ENCODE measurements at places on chromosomes 5 and 9. TPM values are rescaled to one million over a fixed set of nuclear protein-coding genes. Genes with fewer than 3 reads are reported as not detected.

GRCh38 chr9:5438301-5439162 lies 807 bp upstream of the PLGRKT start:
- peak overlapping the region; percentile 71 for H3K4me3 ChIP-seq
- no peaks in the 10 kb centered on the region for H3K27me3 ChIP-seq
- H3K4me1 ChIP-seq, result peaks cover 23% of the 10 kb centered on the region
- peaks cover 7% of the 10 kb centered on the region for H3K36me3 ChIP-seq

GRCh38 chr5:54311176-54311677 lies 854 bp upstream of the ARL15 start:
- no peaks in the 10 kb centered on the region for H3K36me3 ChIP-seq
- peak overlapping the region; percentile 96 for H3K4me3 ChIP-seq
- H3K27me3 ChIP-seq, result no peaks in the 10 kb centered on the region
- peak overlapping the region; percentile 86 for H3K27ac ChIP-seq

GRCh38 chr5:453725-454481 lies 10.9 kb downstream of the EXOC3 start:
- no peaks in the 10 kb centered on the region for H3K27me3 ChIP-seq
- peaks cover 20% of the 10 kb centered on the region for H3K4me1 ChIP-seq
- peaks cover 74% of the 10 kb centered on the region for H3K36me3 ChIP-seq
- H3K27ac ChIP-seq, result no peak overlapping the region
- H3K4me3 ChIP-seq, result no peak overlapping the region
- no peak for DNase-seq

- no peak for DNase-seq
- no peak overlapping the region for H3K27ac ChIP-seq
- peaks cover 4% of the 10 kb centered on the region for H3K27me3 ChIP-seq
Measured at GRCh38 chr5:133820507-133820906, 147.9 kb downstream of the C5orf15 start.

DNA sequence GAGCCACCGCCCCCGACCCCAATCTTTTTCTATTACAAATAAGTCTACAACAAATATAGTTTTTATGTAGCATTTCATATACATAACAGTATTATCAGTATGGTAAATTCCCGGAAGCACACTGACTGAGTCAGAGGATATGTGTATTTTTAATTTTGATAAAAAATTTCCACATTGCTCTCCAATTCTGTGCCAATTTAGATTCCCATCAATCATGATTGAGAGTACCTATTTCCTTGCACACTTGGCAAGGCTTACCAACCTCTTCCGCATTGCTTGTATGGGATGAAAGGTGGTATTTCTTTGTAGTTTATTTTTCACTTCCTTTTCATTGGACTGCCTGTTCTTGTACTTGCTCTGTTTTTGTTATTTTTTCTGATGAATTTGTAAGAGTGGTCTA lies 204.6 kb downstream of the RFX3 start:
- H3K27ac ChIP-seq, result no peak overlapping the region
- no peak overlapping the region for H3K4me3 ChIP-seq
- no peaks in the 10 kb centered on the region for H3K36me3 ChIP-seq
- H3K27me3 ChIP-seq, result no peaks in the 10 kb centered on the region
- H3K4me1 ChIP-seq, result no peaks in the 10 kb centered on the region

TAF11L5 gene
- polyA plus RNA-seq, result not detected

- no peak overlapping the region for H3K4me3 ChIP-seq
- DNase-seq, result peak; percentile 2
- H3K27ac ChIP-seq, result no peak overlapping the region
- no peaks in the 10 kb centered on the region for H3K36me3 ChIP-seq
Measured at GRCh38 chr9:83508067-83508466, 30.1 kb downstream of the FRMD3 start.

DNA sequence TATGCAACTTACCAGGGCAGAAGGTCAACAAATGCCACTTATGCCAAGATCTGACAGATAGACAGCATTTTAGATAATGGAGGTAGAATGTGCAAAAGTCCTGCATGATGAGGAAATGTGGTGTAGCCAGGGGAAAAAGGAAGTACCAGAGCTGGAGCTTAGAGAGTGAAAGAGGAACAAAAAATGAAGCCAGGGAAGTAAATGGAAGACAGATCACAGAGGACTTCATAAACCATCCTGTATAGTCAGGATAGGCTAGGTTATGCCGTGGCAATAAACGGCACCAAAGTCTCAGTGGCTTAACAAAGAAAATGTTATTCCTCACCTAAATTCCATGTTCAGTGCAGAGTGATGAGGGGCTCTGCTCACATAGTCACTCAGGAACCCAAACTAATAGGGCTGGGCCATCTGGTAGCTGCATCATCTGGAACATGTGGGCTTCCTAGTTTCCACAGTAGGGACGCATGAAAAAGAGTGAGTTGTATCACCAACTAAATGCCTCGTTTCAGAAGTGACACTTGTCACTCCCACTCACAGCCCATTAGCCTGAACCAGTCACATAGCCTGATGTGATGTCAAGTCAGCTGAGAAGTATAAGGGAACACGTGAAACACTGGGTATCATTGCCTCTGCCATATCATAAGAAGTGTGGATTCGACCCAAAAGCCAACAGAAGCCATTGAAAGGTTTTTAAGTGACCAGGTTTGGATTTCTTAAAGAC lies 70.3 kb downstream of the SH3RF2 start:
- no peaks in the 10 kb centered on the region for H3K4me1 ChIP-seq
- DNase-seq, result no peak
- no peak overlapping the region for H3K27ac ChIP-seq
- H3K4me3 ChIP-seq, result no peak overlapping the region

ACO1 gene
- 9.2 TPM for polyA plus RNA-seq

DNA sequence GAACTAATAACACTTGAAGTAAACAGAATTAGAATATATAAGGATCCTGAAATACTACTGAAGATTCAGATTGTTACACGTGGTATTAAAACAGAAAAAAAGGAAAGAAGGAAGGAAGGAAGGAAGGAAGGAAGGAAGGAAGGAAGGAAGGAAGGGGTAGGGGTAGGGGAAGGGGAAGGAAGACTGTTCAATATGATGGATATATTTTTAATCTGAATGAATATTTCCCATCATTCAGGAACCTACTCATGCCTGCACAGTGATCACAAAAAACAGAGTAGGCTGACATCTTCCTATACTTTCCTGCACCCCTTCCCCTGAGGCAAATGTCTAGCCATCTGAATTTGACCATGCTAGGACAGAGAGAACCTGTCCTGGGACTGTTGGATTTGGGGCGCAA lies 133.9 kb downstream of the CTNND2 start:
- H3K27me3 ChIP-seq, result no peaks in the 10 kb centered on the region
- DNase-seq, result no peak
- no peak overlapping the region for H3K27ac ChIP-seq
- no peak overlapping the region for H3K4me3 ChIP-seq

UBLCP1 gene
- 51.5 TPM for polyA plus RNA-seq

- no peaks in the 10 kb centered on the region for H3K36me3 ChIP-seq
- no peak overlapping the region for H3K4me3 ChIP-seq
- no peak for DNase-seq
- no peaks in the 10 kb centered on the region for H3K4me1 ChIP-seq
- no peaks in the 10 kb centered on the region for H3K27me3 ChIP-seq
Measured at GRCh38 chr9:14935106-14935751, 25.0 kb upstream of the FREM1 start.

- no peak overlapping the region for H3K27ac ChIP-seq
- DNase-seq, result no peak
- H3K4me1 ChIP-seq, result no peaks in the 10 kb centered on the region
Measured at GRCh38 chr9:118321788-118322187, 617.6 kb downstream of the TLR4 start.

DNA sequence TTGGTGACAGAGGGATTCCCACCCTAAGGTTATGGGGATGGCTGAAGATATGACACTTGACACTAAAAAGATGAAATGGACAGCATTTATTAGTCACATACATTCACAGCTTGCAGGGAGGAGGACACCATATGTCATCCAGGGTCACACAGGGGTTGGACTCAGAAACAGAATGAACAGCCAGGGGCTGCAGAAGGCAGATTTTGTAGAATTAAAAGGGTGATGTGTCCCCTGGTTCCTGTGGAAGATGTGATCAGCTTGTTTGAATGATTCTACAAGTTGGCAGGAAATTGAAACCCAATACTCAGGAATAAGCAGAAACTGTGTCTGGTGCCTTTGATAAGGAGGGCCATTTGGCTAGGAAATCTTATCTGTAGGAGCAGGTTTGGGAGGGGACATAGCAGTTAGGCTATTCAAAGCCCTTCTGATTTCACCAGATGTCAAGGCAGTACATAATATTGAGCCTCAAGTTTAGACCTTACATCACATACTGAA lies 102.3 kb upstream of the GRIN3A start:
- H3K27ac ChIP-seq, result no peak overlapping the region
- H3K4me3 ChIP-seq, result no peak overlapping the region
- no peaks in the 10 kb centered on the region for H3K4me1 ChIP-seq
- DNase-seq, result no peak
- no peaks in the 10 kb centered on the region for H3K36me3 ChIP-seq

- H3K4me3 ChIP-seq, result no peak overlapping the region
- no peak for DNase-seq
- H3K36me3 ChIP-seq, result no peaks in the 10 kb centered on the region
- H3K27me3 ChIP-seq, result no peaks in the 10 kb centered on the region
- H3K4me1 ChIP-seq, result no peaks in the 10 kb centered on the region
- H3K27ac ChIP-seq, result no peak overlapping the region
Measured at GRCh38 chr9:112858625-112859147, 32.0 kb downstream of the SLC46A2 start.

LAMC3 gene
- polyA plus RNA-seq, result not detected

NEURL1B gene
- polyA plus RNA-seq, result not detected

FLT4 gene
- 1.2 TPM for polyA plus RNA-seq

GABRG2 gene
- not detected for polyA plus RNA-seq

DNA sequence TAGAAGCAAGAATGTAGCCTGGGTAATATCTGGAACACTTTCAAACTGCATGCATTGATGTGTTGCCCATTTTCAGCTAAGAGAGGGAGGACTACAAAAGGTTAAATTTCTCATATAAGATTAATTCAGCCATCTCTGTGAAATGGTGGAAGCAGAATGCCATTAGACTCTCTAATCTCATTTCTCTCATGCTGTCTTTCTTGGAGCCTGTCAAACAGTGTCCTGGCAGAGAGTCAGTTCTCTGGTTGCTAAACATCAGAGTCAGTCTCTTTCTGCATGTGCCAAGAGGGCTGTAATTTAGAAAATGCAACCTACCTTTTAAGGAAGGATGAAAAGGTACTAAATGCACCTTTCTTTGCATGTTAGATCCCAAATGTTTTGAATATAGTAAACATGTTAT lies 910 bp upstream of the GARNL3 start:
- no peaks in the 10 kb centered on the region for H3K36me3 ChIP-seq
- no peak overlapping the region for H3K4me3 ChIP-seq
- no peaks in the 10 kb centered on the region for H3K4me1 ChIP-seq
- no peaks in the 10 kb centered on the region for H3K27me3 ChIP-seq
- H3K27ac ChIP-seq, result no peak overlapping the region

DNA sequence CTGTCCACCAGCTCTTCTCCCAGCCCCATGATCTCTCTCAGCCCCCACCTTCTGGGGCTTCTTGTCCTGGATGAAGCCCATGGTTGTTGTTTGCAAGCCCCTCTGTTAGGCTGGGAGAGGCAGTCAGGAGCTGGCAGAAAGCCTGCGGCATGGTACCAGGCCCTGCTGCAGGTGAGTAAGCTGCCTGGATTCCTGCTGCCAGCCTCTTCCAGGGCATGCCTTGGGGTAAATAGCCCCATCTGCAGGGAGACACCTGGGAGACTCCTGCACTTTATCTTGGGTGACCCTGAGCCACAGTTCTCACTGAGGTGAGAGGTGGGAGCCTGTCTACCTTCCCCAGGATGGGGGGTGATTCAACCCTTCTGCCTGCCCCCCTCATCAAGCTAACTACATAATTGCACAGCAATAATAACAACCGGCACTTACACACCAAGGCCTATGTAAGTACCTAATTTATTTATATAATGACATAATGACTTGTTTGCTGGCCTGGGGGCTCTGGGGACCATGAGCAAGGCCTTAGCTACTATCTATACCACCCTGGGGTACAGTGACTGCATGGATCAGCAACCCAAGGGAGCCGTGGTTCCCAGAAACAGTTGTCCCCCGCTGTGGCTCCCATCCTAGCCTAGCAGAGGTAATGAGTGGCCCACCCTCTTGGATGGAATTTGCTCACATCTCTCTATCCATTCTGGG lies 116.0 kb downstream of the PSD2 start:
- no peaks in the 10 kb centered on the region for H3K27me3 ChIP-seq
- H3K4me3 ChIP-seq, result no peak overlapping the region
- DNase-seq, result no peak
- no peak overlapping the region for H3K27ac ChIP-seq
- no peaks in the 10 kb centered on the region for H3K4me1 ChIP-seq
- H3K36me3 ChIP-seq, result no peaks in the 10 kb centered on the region

PCDHGA4 gene
- polyA plus RNA-seq, result not detected

SPEF2 gene
- polyA plus RNA-seq, result 4.0 TPM

GRCh38 chr5:114243972-114244317 lies 117.9 kb upstream of the KCNN2 start:
- H3K4me1 ChIP-seq, result no peaks in the 10 kb centered on the region
- no peak overlapping the region for H3K27ac ChIP-seq
- no peaks in the 10 kb centered on the region for H3K27me3 ChIP-seq
- H3K36me3 ChIP-seq, result no peaks in the 10 kb centered on the region

DNA sequence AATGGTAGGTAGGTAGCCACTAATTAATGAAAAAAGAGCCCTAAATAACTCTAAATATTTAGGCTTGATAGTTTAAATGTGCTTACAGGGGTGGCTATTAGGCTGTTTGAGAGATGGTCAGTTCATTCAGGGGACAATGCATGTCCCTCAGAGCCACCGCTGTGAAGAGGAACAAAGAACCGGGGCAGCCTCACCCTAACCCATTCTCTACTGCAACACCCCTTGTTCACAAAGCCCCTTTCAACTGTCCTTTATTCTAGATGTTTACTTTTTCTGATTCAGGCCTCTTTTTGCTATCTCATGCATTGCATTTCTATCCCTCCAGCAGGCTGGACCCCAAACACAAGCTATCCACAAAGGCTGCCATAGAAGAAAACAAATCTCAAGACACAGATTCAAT lies 906.7 kb downstream of the NR2F1-AS1 start:
- no peaks in the 10 kb centered on the region for H3K36me3 ChIP-seq
- H3K27me3 ChIP-seq, result no peaks in the 10 kb centered on the region
- DNase-seq, result no peak
- H3K4me1 ChIP-seq, result no peaks in the 10 kb centered on the region

GRCh38 chr5:176601901-176602482 lies 8.0 kb downstream of the GPRIN1 start:
- H3K4me1 ChIP-seq, result no peaks in the 10 kb centered on the region
- no peak for DNase-seq
- no peak overlapping the region for H3K27ac ChIP-seq
- no peaks in the 10 kb centered on the region for H3K36me3 ChIP-seq
- H3K4me3 ChIP-seq, result no peak overlapping the region
- no peaks in the 10 kb centered on the region for H3K27me3 ChIP-seq

GNG10 gene
- polyA plus RNA-seq, result 37.5 TPM

PCDH12 gene
- polyA plus RNA-seq, result 0.31 TPM

- DNase-seq, result no peak
- peaks cover 33% of the 10 kb centered on the region for H3K4me1 ChIP-seq
- H3K36me3 ChIP-seq, result peaks cover 27% of the 10 kb centered on the region
Measured at GRCh38 chr5:176389135-176390123, 878 bp downstream of the HIGD2A start.

- H3K4me1 ChIP-seq, result no peaks in the 10 kb centered on the region
- H3K4me3 ChIP-seq, result no peak overlapping the region
- H3K27ac ChIP-seq, result no peak overlapping the region
- no peaks in the 10 kb centered on the region for H3K27me3 ChIP-seq
- H3K36me3 ChIP-seq, result no peaks in the 10 kb centered on the region
Measured at GRCh38 chr5:27908341-27908740, 870.0 kb upstream of the CDH9 start.

Measured in CD4-positive, alpha-beta memory T cell (primary cell).